ENCODE measurements at places on chromosomes 4 and X. TPM values are rescaled to one million over a fixed set of nuclear protein-coding genes. Genes with fewer than 3 reads are reported as not detected.

- DNase-seq: no peak
Measured at GRCh38 chr4:96379524-96379923, 539.6 kb downstream of the PDHA2 start.

DNA sequence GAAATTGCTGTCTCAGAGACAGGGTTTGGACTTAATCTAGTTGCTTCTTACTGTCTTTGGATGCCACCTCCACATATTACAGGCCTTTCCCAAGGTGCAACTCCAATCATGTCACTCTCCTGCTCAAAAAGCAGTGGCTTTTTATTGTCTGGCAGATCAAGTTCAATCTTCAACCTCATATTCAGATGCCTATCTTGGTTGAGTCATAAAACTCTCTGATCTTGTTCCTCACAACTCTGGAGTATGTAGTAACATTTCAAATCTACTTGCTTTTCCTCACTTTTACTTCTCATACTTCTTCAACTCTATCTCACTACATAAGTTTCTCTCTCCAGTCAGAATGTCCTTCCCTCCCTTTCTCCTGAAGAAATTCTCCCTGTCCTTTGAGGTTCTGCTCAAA, 180.6 kb downstream of the VSIG4 start:
- no peak for DNase-seq

GRCh38 chrX:20414066-20414465, 147.4 kb upstream of the RPS6KA3 start:
- DNase-seq: peak; percentile 64

GRCh38 chr4:56861360-56861759, 39.9 kb upstream of the SPINK2 start:
- peak; percentile 19 for DNase-seq

Gene CCDC120
- 8.2 TPM for total RNA-seq

DNA sequence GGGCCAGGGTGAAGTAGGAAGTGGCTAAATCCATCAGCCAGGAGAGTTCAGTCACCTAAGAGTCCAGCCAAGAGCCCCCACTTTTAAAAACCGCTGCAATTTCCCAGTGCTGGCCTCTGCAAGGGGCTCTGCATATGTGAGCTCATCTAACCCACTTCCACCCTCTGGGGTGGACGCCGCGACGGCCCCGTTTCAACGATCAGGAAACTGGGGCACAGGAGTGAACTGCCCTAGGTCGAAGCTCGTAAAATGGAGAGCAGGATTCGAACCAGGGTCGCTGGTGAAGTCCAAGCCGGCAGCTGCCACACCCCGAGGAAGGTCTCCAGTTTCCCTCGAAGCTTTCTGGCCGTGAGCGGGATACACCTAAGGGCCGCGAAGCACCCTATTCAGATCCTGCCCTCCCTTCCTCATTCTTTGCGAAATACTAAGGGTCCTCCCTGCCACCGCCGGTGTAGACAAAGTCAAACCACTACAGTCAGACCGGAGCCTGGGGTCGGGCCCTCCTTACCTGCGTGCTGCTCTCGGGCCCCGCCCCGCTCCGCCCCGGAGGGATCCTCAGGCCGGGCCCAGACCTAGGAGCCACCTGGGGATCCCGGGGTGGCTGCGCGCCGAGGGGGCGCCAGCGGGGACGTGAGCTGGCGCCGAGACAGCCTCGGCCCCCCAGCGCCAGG, 446 bp downstream of the EVC2 start:
- no peak for DNase-seq

GRCh38 chrX:13432414-13433297, 112.8 kb upstream of the ATXN3L start:
- DNase-seq: peak; percentile 98

Gene SUPT20HL1
- total RNA-seq: not detected

DNA sequence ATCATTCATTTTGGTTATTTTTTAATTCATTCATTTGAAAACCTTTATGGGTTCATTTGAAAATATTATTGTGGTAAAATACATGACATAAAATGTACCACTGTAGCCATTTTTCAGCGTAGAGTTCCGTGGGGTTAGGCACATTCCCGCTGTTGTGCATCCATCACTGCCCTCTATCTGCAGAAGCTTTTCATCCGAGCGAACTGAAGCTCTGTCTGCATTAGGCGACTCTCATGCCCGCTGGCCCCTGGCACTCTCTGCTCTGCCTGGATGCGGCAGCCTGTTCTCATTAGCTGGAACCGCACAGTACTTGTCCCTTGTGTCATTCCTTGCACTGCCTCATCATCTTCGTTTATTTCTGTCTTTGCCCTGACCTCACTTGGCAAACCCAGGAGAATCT, 17.5 kb downstream of the CFAP99 start:
- no peak for DNase-seq

Gene SLC9A7
- 20.8 TPM for total RNA-seq

DNA sequence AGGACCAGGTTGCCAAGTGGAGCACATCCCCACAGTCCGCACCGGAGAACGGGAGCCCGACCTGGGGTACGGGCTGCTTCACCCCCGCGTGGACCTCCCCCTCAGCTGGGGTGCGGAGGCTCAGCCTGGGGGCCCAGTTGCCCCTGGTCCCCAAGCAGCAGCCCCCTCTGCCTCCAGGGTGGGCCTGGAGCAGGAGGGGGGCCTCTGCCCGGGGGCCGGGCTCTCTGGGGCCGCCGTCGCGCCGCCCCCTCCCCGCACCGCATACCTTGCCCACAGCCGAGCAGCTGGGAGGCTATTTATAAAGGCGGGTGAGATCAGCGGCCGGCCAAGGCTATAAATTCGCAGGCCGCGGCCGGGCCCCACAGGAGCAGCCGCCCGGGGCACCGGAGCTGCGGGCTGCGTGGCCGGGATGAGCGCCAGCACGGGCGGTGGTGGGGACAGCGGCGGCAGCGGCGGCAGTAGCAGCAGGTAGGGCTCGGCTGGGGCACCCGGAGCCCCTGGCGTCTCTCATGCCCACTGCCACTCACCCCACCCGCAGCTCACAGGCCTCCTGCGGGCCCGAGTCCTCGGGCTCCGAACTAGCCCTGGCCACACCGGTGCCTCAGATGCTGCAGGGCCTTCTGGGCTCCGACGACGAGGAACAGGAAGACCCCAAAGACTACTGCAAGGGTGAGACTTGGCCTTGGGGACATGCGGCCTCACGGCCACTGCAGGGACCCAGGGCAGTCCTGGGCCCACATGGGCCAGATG, at the start of gene SRPK3:
Gene SRPK3, plus strand, starts transcription at position 364 of the 750 bp plus-strand sequence. Its CDS starts 46 bp downstream, at position 410.
- no peak for DNase-seq

Measured in astrocyte (in vitro differentiated cells and primary cell).